ENCODE measurements at places on chromosomes 4 and X. TPM values are rescaled to one million over a fixed set of nuclear protein-coding genes. Genes with fewer than 3 reads are reported as not detected.
A peak's percentile ranks its signal among the peaks of the same experiment; 100 is the strongest.

- H3K27me3 ChIP-seq, result no peaks in the 10 kb centered on the region
- no peak overlapping the region for H3K4me3 ChIP-seq
- no peak for DNase-seq
- H3K4me1 ChIP-seq, result peaks cover 13% of the 10 kb centered on the region
- H3K36me3 ChIP-seq, result peaks cover 4% of the 10 kb centered on the region
These were observed 78.3 kb downstream of the FIP1L1 start for GRCh38 chr4:53455766-53456165.

- no peaks in the 10 kb centered on the region for H3K36me3 ChIP-seq
- DNase-seq, result no peak
- no peak overlapping the region for H3K27ac ChIP-seq
- H3K4me3 ChIP-seq, result no peak overlapping the region
- no peaks in the 10 kb centered on the region for H3K27me3 ChIP-seq
These were observed 15.9 kb downstream of the PLAC1 start for GRCh38 chrX:134642386-134642785.

GRCh38 chr4:47238667-47239066, 207.3 kb downstream of the GABRB1 start:
- H3K27ac ChIP-seq, result no peak overlapping the region
- H3K36me3 ChIP-seq, result no peaks in the 10 kb centered on the region
- H3K4me3 ChIP-seq, result no peak overlapping the region
- H3K4me1 ChIP-seq, result no peaks in the 10 kb centered on the region
- no peaks in the 10 kb centered on the region for H3K27me3 ChIP-seq

- H3K4me3 ChIP-seq, result no peak overlapping the region
- peaks cover 34% of the 10 kb centered on the region for H3K4me1 ChIP-seq
- no peaks in the 10 kb centered on the region for H3K36me3 ChIP-seq
- peak; percentile 62 for DNase-seq
- H3K27me3 ChIP-seq, result no peaks in the 10 kb centered on the region
These were observed 1.8 kb downstream of the CPZ start for GRCh38 chr4:8594097-8595038.

The JAKMIP1 gene
- 0.67 TPM for total RNA-seq

Measured in thyroid gland (tissue), 4 donors.